ENCODE measurements at places on chromosomes 11 and 22.

DNA sequence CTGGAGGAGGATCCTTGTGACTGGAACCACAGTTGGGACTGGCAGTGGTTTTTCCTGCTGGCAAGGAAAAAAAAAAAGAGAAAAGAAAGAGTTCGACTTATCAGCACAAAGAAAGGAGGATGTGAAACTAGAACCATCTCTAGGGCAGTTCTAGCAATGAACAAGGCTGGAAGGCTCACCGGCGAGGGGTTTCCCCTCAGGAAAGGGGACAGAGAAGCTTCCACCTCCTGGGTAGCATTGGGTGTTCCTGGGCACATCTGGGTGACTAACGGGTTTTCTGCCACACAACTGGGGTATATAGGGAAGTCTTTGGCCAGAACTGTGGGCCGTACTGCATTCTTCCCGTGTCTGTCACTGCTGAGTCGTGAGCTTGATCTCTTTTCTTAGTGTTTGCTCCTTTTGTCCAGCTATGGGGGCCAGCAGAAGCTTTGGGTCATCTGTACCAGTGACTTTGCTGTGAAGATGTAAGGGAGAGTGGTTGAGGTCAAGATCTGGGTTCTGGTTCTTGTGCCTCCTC, 109.4 kb upstream of the OR4B1 start:
- DNase-seq = no peak

DNA sequence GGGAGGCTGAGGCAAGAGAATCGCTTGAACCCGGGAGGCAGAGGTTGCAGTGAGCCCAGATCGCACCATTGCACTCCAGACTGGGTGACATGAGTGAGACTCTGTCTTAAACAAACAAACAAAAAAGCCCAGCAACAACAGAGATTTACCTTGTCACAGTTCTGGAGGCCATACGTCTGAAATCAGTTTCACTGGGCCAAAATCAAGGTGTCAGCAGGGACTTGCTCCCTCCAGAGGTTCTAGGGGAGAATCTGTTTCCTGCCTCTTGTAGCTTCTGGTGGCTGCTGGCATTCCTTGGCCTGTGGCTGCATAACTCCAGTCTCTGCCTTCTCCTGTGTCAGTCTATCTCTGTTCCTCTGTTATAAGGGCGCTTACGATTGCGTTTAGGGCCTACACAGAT, 1.5 kb downstream of the DDX10 start:
- no peak for DNase-seq

DNA sequence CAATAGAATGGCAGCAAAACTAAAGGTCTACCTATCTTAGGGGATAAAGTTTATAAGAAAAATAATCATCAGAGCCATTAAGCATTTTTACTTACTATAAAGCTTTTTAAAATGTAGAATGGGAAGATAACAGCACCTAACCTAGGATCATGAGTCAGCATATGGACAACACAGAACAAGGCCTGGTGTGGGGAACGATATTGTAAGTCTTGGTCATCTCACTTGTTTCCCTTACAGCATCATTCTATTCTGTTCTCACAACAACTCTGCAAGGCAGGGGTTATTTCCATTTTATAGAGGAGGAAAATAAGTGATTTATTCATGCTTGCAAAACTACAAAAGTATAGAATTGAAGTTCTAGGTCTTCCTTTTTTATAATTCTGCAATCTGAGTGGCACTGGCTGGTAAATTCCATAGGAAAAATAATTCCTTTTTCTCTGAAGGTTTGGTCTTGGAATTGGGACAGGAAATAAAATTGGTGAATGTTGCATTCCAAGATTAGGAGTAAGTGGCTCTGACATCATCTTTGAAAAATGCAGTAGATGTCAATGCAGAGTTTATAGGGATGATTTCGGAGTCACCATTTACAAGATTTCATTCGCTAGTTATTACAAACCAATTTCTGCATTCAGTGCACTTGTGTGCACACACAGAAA, 423.0 kb downstream of the DYNC2H1 start:
- DNase-seq = no peak

GRCh38 chr22:20940186-20940651, 23.0 kb downstream of the CRKL start:
- no peak for DNase-seq

- DNase-seq = no peak
These were observed 456.2 kb downstream of the BRD1 start for GRCh38 chr22:49371325-49372110.

- no peak for DNase-seq
These were observed 85.2 kb upstream of the LINC01488 start for GRCh38 chr11:69396051-69396947.

- DNase-seq = no peak
These were observed 10.3 kb upstream of the CDON start for GRCh38 chr11:126072801-126073594.

- no peak for DNase-seq
These were observed 42.0 kb upstream of the TENM4 start for GRCh38 chr11:79482800-79483199.

DNA sequence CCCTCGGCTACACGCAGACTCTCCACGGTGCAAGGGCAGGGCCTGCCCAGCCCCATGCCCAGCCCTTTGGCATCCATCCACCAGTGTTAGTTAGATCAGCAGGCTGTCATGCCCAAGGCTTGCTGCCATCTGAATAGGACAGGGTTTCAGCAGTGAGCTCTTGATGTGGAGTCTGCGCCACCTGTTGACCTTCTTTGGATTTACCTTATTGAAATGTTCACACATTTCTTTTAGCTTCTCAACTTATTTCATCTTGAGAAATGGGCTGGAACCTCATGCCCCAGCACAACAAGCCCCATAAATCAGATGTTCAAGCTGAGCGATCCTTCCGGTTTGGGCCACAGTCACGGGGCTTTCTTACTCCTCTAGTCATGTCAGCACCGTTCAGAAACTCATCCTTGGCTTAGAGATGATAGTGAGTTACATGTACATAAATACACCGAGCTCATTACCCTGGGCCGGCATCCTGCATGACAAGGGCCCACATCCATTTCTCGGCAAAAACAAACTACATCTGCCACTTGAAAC, 61.7 kb downstream of the PARVB start:
- DNase-seq = no peak

- DNase-seq = no peak
These were observed 4.3 kb upstream of the PNPLA3 start for GRCh38 chr22:43919106-43919973.
